Esophagus muscularis mucosa (tissue), 4 donors: ENCODE measurements at places on chromosomes 5 and 9. TPM values are rescaled to one million over a fixed set of nuclear protein-coding genes. Genes with fewer than 3 reads are reported as not detected.

SMIM33 gene
- total RNA-seq, result not detected

SPIN1 gene
- 100 TPM for total RNA-seq

SLCO6A1 gene
- total RNA-seq, result not detected

BARHL1 gene
- not detected for total RNA-seq

SPATA31E1 gene
- not detected for total RNA-seq

SLC6A18 gene
- not detected for total RNA-seq

ZFP37 gene
- total RNA-seq, result 2.6 TPM

ZSWIM6 gene
- total RNA-seq, result 11.3 TPM

IRF1 gene
- 36.1 TPM for total RNA-seq

SEC61B gene
- total RNA-seq, result 59.6 TPM

NKD2 gene
- 3.0 TPM for total RNA-seq

TYRP1 gene
- 0.63 TPM for total RNA-seq

BHMT2 gene
- total RNA-seq, result 44.2 TPM

MAMDC2 gene
- total RNA-seq, result 134 TPM
